ENCODE measurements at places on chromosomes 12 and 14.

DNA sequence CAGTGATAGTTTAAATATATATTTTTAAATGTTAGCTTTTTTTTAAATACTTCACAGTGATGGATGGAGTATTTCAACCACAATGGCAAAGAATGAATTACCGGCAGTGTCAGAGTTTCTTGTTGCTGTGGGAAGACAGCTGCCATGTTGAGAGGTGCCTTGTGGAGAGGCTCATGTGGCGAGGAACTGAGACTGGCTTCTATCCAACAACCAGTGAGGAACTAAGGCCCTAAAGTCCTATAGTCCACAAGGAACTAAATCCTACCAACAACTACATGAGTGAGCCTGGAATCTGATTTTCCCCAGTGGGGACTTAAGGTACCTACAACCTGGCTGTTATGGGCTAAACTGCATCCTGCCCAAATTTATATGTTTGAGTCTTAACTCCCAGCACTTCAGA lies 220.2 kb upstream of the PLEKHG7 start:
- no peaks in the 10 kb centered on the region for H3K36me3 ChIP-seq
- no peak overlapping the region for H3K4me3 ChIP-seq
- no peaks in the 10 kb centered on the region for H3K27me3 ChIP-seq
- no peak for DNase-seq

GRCh38 chr14:85191986-85192385 lies 338.0 kb upstream of the FLRT2 start:
- no peaks in the 10 kb centered on the region for H3K27me3 ChIP-seq
- no peaks in the 10 kb centered on the region for H3K4me1 ChIP-seq
- H3K36me3 ChIP-seq = no peaks in the 10 kb centered on the region
- no peak for DNase-seq
- no peak overlapping the region for H3K4me3 ChIP-seq

DNA sequence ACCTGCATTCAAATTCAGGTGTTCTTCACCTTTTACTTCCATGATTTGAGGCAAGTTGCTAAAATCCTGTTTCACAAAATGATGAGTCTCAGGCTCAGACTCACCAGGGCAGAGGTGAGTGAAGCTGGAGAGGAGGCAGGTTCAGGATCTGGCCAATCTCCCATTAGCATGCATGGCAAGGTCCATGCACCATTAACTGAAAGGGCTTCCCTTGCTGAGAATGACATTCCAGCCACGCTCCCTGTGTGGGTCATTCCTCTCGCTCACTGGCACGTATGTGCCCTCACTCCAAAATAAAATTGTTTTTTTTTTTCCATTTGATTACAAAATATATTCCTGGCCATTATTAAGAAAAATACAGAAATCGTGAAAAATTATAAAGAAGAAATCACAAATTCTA lies 257.6 kb downstream of the C12orf75 start:
- peaks cover 2% of the 10 kb centered on the region for H3K4me1 ChIP-seq
- H3K4me3 ChIP-seq = no peak overlapping the region
- DNase-seq = no peak
- H3K27me3 ChIP-seq = no peaks in the 10 kb centered on the region
- H3K36me3 ChIP-seq = no peaks in the 10 kb centered on the region

DNA sequence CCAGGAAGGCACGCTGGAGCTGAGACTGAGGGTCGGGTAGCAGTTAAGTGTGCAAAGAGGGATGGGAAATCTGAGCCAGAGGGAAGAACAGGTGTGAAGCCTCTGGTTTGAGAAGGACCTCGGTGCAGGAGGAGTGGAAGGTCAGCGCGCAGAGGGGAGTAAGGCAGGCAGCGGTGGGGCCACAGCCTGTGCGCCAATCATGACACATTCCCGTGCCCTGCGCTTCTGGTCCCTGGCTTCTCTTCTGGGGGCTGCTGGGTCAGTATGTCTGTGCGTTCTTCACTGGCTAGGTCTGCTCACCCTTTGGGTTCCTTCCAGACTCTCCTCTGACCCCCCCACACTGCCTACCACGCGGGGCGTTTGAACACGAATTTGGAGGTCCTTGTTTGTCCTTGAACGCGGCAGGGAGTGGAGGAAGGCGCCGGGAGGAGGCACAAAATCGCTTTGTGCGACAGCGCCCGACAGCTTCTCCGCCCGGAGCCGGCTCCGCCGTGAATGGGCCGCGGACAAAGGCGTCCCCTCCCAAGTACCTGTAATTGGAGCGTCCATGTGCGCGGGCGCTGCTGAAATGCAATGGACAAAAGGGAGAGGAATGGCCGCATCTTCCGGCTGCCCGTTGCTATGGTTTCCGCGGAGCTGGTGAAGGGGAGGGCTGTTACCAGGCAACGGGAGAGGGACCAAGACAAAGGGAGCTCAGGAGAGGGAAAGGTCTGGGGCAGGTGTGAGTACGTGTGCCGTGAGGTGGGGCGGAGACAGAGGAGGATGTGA lies 207.2 kb upstream of the SRRM4 start:
- no peaks in the 10 kb centered on the region for H3K4me1 ChIP-seq
- no peak overlapping the region for H3K27ac ChIP-seq
- no peaks in the 10 kb centered on the region for H3K36me3 ChIP-seq

DNA sequence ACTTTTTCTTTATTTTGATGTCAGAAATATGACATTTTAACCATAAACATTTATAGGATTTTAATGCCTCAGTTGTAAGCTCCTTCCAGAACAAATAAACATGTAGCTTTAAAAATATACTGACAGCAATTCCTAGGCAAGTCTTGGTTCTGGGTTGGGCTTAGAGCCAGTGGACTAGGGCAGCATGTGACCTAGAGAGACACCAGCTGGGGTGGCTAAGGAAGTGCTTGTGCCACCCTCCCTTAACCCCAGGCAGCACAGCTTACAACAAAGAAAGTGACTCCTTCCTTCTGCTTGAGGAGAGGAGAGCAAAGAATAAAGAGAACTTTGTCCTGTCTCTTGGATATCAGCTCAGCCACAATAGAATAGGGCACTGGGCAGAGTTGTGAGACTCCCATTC lies 61.6 kb upstream of the KTN1 start:
- no peak for DNase-seq
- H3K4me3 ChIP-seq = no peak overlapping the region
- H3K36me3 ChIP-seq = peaks cover 1% of the 10 kb centered on the region
- no peaks in the 10 kb centered on the region for H3K4me1 ChIP-seq
